ENCODE measurements at places on chromosomes 3 and 15.

GRCh38 chr3:72748659-72749058, 99.6 kb downstream of the SHQ1 start:
- no peak for DNase-seq

GRCh38 chr3:3802046-3802445, 2.8 kb downstream of the LRRN1 start:
- no peak for DNase-seq

- no peak for DNase-seq
Observed at GRCh38 chr3:49248840-49249227, 28.2 kb downstream of the C3orf62 start.

DNA sequence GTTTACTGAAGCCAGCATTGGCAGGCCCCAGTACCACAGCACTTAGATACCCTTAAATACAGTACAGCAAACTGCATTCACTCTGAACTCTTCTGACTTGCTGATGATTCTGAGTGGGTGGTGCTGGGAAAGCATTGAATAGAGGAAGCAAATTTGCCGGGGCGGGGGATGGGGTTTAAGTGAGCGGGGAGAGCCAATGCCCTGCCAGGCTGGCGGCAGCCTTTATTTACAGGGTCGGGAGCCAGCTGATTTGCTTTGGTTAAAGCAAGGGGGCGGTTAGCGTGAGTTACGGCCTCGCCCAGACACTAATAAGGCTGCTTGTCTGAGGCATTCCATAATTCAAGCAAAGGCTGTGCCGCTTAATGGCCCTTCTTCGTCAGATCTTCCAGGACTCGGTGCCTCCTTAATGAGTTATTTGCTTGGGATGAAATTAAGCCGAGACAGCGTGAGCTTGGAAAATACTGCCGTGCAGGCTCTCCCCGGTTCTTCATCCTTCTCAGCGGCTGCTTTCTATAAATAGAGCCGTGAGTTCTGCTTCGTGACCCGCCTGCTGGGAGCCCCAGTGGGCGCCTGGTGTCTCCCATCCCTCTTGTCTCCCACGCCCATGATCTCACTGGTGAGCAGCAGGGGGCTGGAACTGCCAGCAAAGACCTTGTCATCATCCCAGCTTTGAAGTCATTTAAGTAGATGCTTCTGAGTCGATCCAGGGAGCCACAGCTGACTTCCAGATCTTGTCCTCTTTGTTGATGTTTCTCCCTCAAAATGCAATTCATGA, 25.8 kb downstream of the SPSB4 start:
- DNase-seq, result peak; percentile 5

DNA sequence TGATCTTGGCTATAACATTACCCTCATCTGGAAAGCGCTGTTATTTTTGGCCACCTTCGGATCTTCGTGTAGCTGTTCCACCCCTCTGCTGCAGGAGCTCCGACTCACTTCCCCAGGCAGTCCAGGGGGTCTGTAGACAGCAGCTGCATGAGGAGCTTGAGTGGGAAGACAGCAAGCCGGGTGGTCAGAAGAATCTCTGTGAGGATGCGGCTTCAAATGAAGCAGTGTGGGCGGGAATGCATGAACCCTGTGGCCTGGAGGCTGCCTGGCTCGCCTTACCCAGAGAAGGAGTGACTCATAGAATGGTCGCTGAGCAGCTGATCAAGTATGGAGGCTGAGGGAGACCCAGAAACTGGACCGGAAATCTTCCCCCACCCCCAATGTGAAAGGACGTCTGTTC, 45.2 kb upstream of the NR2F2 start:
- DNase-seq, result no peak

DNA sequence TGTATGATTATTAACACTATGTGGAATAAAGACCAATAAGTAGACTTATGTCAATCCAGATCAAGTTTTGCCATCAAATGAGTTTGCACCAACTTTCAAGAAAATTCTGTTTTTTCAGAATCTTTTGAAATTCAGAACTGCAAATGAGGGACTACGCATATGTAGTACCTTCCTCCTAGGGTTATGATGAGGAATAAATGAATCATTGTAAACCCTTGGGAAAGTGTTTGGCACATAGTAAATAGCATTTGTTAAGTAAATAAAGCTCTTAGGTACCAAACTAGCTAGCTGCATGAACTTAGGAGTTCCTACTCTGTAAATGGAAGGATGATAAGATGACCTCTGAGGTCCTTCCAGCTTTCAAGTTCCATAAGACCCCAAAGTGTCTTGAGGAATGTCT, 242.6 kb upstream of the SETMAR start:
- no peak for DNase-seq

DNA sequence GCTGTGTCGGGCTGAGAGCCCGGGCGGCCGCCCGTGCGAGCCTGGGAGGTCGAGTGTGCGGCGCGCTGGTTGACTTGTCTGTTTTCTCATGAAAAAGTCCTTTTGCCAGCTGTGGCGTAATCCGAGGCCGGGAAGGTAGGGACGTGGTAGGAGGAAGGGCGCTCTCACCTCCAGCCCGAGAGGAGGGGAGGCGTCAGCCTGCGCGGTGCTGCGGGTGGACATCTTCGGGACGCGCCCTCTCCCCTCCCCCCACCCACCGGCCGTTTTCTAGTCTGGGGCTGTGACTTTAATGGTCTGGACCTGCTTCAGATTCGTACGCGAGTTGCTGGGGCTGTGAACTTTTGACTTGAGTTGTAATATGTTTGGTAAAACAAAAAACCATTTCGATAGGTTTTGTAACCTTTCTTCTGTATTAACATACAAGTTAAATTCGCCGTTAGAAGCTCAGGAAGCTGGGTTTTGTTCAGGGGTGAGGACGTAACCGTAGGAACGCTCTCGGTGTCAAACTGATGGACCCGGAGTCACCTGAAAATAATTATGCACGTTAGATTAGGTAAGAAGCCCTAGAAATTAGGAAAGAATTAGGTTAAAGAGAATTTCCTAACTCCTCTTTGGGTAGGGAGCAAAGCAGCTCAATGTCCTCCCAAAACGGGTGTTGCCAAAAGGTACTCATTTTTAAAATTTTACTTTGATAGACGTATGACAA, 762 bp downstream of the NCK1 start:
- peak; percentile 14 for DNase-seq

GRCh38 chr3:5226783-5227182, 39.3 kb downstream of the EDEM1 start:
- no peak for DNase-seq

DNA sequence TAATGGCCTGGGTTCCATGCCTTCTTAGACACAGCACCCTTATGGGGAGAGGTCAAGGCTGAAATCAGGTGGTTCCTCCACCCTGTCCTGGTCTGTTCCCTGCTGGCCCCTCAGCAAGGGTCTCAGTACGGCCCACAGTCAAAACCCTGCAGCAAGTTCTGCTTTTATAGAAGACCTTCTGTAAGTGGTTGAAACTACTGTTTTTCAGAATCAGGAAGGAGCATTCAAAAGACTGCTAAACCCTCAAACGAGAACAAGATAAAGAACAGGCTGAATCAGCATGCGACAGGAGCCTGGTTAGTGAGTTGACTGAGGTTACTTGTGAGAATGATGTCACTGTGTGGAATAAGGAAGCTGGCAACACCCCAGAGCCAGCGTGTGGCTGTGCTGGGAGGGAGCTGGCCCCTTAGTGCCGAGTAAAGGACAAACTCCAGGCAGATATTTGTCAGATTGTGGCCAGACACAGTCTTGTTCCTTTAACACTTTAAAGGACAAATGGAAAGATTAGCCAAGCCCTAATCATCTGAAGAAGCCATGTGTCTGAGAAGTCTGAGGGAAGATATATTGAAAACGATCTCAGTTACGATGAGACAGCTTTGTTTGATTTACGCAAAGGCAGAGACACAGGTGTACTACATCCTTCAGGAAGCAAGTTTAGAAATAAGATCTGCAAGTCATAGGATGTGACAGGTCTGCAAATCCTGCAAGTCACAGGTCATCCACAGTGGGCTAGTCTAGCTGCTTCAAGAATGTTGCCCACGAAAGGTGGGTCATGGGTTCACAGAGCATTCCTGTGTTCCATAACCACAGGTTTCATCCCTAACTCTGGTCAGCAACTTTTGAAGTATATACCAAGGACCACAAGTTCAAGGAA, 54.0 kb downstream of the B3GNT5 start:
- no peak for DNase-seq

DNA sequence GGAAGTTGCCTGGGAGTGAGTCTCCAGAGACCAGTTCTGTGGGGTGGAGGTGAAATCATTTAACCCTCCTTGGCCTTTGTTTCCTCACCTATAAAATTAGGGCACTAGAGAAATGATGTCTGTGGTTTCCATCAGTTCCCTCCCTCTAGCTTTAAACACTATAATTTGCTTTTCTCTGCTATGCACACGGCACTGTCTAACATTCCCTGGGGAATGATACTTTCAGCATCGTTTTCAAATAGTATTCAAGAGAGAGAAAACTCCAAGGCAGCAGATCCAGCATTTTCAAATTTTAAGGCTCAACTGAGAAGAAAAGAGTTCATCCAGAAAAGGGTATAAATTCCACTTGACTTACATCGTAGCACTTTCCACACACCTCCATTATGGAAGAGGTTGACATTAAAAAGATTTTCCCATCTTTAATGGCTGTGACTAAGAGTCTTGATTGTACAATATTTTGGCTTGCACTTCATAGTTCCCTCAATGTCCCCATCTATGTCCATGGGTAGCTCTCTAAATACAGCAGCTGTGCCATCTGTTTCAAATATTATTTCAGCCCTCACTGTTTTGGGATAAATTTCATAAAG, 137.7 kb upstream of the ZPLD1 start:
- DNase-seq, result no peak

DNA sequence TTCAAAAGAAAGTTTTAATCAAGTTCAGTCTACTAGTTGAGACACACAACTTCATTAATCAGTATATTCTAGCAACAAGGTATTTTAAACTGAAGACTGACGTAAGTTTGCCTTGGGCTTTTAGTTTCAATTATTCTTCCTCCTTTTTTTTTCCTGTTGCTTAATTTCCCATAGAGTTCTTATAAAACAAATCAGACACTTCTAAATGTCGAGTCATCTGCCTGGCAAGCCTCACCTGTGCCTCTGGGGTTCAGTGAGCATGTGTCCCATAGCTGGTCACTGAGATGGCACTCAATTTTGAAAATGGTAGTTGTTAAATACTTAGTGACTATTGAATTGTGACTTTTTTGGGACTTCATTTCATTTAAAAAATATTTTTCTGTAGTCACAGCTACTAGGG, 27.4 kb downstream of the NKIRAS1 start:
- DNase-seq, result no peak

DNA sequence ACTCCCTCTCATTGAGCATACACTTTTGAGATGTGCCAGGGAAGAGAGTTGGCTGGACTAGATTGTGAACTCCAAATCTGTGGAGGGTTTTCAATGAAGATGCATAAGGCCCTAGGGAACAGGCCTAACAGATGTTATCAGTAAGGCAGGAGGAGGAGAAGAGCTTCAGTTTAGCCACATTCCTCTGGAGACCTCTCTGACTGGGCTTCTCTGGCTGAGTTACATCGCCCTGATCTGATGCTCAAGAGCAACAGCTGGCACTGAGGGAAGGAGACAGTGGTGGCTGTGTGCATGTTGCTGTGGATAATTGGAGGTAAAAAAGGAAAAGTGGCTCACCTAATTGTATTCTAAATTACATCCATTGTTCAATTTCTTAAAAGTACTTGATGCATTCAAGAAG, 206.4 kb upstream of the CFAP20DC start:
- no peak for DNase-seq

GRCh38 chr3:39473452-39474125, 6.1 kb downstream of the MOBP start:
- no peak for DNase-seq

DNA sequence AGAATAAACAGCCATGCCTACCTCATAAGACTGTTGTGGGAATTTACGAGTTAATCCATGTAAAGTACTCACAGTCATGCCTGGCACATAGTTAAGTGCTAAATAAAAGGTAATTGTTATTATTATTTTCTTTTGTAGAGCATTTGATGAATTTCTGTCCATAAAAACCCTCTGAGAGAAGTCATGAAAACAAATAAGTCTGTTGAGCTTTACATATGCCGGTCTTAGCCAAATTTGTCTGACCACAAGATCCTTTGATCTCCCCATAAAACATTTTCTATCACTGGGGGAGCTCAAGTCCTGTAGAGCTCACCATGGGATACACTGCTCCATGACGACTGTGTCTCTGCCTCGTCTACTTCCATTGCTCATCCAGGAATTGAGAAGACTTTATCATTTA, 114.0 kb downstream of the MAGI1 start:
- no peak for DNase-seq

- no peak for DNase-seq
Observed at GRCh38 chr3:94614192-94614591, 551.3 kb downstream of the NSUN3 start.

- no peak for DNase-seq
Observed at GRCh38 chr3:32483772-32484171, 18.9 kb downstream of the CMTM6 start.

DNA sequence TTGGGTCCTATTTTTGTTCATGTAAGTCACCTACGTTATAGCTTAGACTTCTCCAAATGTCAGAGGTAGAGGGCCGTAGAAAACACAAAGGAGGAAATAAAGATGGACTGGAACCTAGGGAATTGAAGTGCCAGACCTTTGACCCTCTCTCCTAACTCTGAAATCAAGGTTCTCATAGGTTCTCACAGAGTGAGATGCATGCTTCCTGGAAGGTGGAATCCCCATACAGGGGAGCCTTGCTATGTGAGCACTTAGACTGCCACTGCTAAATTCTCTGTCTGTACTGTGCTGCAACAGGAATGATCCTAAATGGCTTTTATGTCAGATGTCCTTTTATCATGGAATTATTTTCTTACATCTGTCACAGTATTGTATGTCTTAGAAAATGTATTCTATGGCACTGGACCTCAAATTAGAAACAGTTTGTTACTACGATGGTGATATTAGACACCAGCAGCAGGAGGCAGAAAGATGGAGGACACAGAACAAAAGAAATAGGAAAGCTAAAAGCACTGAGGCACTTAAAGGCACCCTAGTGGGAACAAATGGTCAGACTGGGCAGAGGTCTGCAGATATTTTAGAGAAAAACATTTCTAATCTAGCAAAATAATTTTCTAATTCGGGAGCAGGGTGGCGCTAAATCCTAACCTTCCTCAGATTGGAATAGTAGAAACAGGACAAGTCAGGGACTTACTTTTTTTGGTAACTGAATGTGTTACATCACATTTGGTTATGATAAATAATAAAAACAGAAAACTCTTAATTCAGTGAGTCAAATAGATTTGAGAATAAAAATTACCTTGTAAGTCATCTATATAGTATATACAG, 60.2 kb upstream of the CDAN1 start:
- no peak for DNase-seq
